ENCODE measurements at places on chromosomes 11 and 22.

DNA sequence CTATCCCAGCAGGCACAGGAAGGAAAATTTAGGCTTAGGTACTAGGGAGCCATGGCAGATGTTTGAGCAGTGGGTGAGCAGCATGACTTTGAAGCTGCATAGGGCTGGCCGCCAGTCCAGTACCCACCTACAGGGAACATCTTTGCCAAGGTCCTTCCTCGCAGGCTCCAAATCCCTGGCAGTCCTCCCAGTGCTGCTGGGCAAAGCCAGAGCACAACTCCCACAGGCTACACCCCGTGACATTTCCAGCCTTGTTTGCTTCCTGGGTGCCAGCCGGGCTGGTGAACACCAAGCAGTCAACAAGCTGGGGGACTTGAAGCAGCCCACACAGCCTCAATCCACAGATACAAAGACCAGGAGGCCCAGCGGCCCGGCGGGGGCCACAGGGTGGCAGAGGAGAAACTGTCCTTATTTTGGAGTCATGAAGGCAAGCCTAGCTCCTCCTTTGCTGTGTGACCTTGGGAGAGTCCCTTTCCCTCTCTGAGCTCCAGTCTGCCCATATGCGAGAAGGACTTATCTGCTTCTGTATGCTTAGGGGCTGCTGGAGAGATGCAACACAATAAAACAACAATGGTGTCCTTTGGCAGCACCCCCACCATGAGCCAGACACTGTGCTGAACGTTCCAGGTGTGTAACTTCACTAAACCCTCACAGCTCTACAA lies 28.0 kb downstream of the TPST2 start:
- H3K27ac ChIP-seq = no peak overlapping the region
- H3K4me1 ChIP-seq = peaks cover 6% of the 10 kb centered on the region
- H3K27me3 ChIP-seq = no peaks in the 10 kb centered on the region
- no peak for DNase-seq
- H3K36me3 ChIP-seq = peaks cover 6% of the 10 kb centered on the region
- H3K4me3 ChIP-seq = no peak overlapping the region

GRCh38 chr22:32204856-32205722 lies at the start of gene RFPL2:
TSS of gene RFPL2 (minus strand) at chr22:32205073. CDS start at chr22:32202451, 2,622 bp downstream.
- H3K4me3 ChIP-seq = peak within 1 kb of the TSS; percentile 22
- DNase-seq = peak; percentile 93
- no peaks in the 10 kb centered on the region for H3K27me3 ChIP-seq
- peaks cover 6% of the 10 kb centered on the region for H3K4me1 ChIP-seq

DNA sequence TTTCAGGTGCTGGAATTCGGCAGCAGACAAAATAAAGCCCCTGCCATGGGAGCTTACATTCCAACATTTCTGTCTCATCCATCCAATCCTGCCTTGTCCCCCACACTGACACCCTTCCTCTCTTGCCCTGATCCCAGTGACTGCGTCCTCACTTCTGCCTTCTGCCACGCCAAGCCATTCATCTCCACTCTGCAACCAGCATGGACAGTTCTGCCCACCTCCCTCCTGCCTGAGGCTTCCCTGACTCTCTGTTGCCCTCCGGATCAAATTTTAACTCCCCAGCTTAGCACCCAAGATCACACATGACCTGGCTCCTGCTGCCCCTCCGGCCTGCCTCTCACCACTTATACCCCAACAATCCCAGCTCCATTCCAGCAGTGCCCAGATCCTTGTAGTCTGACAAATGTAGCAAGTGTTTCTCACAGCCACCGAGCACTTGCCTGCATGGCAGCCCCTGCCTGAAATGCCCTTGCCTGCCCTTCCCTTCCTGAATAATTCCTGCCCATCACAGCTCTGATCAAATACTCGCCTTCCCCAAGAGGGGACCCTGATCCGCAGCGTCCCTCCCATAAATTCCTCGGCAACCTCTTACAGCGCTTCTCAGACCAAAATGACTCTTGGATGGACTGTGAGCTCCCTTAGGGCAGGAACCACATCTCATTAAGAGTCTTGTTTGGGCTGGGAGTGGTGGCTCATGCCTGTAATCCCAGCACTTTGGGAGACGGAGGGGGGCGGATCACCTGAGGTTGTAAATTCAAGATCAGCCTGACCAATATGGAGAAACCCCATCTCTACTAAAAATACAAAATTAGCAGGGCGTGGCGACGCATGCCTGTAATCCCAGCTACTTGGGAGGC lies 2.3 kb downstream of the ACTN3 start:
- no peaks in the 10 kb centered on the region for H3K27me3 ChIP-seq
- H3K36me3 ChIP-seq = no peaks in the 10 kb centered on the region

- peaks cover 2% of the 10 kb centered on the region for H3K4me1 ChIP-seq
- H3K27ac ChIP-seq = no peak overlapping the region
- no peaks in the 10 kb centered on the region for H3K36me3 ChIP-seq
- peak overlapping the region; percentile 84 for H3K4me3 ChIP-seq
- no peak for DNase-seq
Observed at GRCh38 chr11:111878385-111878848, 548 bp downstream of the FDXACB1 start.

GRCh38 chr11:8008212-8008611 lies 21.1 kb downstream of the EIF3F start:
- no peak overlapping the region for H3K4me3 ChIP-seq
- no peaks in the 10 kb centered on the region for H3K36me3 ChIP-seq
- DNase-seq = no peak

- no peaks in the 10 kb centered on the region for H3K27me3 ChIP-seq
- H3K27ac ChIP-seq = no peak overlapping the region
- no peak for DNase-seq
Observed at GRCh38 chr22:30885001-30885366, 83.6 kb downstream of the MORC2 start.

DNA sequence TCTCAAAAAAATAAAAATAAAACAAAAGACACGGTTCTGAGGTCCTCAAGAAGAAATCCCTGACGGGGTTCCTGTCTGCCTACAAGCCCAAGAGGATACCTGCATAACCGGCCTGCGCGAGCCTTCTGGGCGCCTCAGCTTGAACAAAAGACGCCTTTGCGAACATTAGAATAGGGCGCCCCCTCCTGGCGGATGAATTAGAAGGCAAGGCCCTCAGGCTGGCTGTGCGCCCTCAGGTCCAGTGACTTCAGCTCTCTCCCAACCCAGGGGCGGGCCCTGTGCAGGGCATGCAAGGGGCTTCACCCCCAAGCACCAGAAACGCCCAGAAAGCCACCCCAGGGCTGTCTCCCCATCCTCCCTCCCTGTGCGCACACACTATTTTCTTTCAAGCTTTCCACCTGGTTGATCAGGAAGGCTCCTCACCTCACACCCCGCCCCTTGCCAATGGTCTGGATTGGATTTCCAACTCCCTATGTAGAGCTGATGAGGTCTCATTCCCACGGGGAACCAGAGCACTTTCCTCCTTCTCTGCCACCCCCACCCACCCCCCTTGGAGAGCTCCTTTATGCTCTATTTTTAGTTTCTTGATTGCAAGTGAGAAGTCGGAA lies 273.3 kb downstream of the BUD13 start:
- no peaks in the 10 kb centered on the region for H3K27me3 ChIP-seq
- no peak overlapping the region for H3K27ac ChIP-seq
- H3K36me3 ChIP-seq = no peaks in the 10 kb centered on the region
- DNase-seq = peak; percentile 94

- DNase-seq = peak; percentile 78
- no peak overlapping the region for H3K4me3 ChIP-seq
- no peaks in the 10 kb centered on the region for H3K36me3 ChIP-seq
- no peaks in the 10 kb centered on the region for H3K4me1 ChIP-seq
- H3K27ac ChIP-seq = no peak overlapping the region
Observed at GRCh38 chr11:46134540-46134939, 13.3 kb upstream of the PHF21A start.

GRCh38 chr11:15144347-15144746 lies 29.6 kb downstream of the INSC start:
- no peak for DNase-seq
- no peak overlapping the region for H3K27ac ChIP-seq
- no peak overlapping the region for H3K4me3 ChIP-seq

DNA sequence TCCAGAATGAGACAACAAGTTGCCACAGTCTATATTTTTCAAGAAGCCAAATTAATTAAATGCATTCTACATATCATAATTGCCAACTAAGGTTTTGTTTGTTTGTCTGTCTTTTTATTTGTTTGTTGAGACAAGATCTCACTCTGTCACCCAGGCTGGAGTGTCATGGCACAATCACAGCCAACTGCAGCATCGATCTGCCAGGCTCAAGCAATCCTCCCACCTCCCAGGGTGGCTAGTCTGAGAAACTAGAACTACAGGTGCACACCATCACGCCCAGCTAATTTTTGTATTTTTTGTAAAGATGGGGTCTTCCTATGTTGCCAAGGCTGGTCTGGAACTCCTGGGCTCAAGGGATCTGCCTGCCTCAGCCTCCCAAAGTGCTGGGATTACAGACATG lies 140.0 kb downstream of the LRRC4C start:
- H3K4me3 ChIP-seq = no peak overlapping the region
- H3K27ac ChIP-seq = no peak overlapping the region
- no peaks in the 10 kb centered on the region for H3K4me1 ChIP-seq

GRCh38 chr22:35910003-35910769 lies 118.4 kb downstream of the RBFOX2 start:
- H3K27ac ChIP-seq = no peak overlapping the region
- no peaks in the 10 kb centered on the region for H3K36me3 ChIP-seq
- H3K4me1 ChIP-seq = peaks cover 19% of the 10 kb centered on the region
- H3K4me3 ChIP-seq = no peak overlapping the region
- DNase-seq = peak; percentile 58

- no peaks in the 10 kb centered on the region for H3K27me3 ChIP-seq
- no peaks in the 10 kb centered on the region for H3K36me3 ChIP-seq
- no peak overlapping the region for H3K4me3 ChIP-seq
- no peak overlapping the region for H3K27ac ChIP-seq
Observed at GRCh38 chr22:26779108-26779507, 121.7 kb downstream of the MIAT start.

DNA sequence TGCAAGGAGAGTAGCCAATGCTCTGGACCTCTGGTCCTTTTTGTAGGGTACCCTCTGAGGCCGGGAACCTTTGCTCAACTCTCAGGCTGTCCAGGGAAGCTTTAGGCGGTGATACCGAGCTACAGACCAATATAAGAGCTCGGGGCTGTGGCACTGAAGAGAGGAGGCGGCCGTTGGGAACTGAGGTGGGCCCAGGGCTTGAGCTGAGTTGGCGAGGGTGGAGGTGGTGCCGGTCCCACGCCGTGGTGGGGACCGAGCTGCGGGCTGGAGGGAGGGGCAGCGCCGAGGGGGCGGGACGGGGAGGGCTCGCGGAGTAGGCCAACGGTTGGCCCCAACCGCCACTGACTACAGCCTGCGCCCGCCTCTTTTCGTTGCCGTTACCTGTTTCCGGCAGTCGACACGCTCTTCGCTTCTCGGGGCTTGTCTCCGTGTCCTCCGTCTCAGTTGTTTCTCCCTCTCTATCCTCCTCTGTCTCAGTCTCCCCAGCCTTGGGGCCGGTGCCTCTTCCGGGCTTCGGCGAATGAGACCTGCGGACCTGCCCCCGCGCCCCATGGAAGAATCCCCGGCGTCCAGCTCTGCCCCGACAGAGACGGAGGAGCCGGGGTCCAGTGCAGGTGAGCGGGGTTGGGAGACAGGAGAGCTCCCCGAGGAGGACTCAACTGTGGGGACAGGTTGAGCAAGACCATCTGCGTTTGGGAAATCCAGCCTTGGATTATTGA lies at the start of gene NEU3:
Gene NEU3, plus strand, starts transcription at position 393 of the 719 bp plus-strand sequence. Its CDS starts 128 bp downstream, at position 521.
- H3K4me1 ChIP-seq = peaks cover 2% of the 10 kb centered on the region
- H3K36me3 ChIP-seq = no peaks in the 10 kb centered on the region
- peak within 1 kb of the TSS; percentile 81 for H3K4me3 ChIP-seq
- peak within 1 kb of the TSS; percentile 12 for H3K27ac ChIP-seq

GRCh38 chr11:21072558-21072957 lies 403.2 kb downstream of the NELL1 start:
- H3K36me3 ChIP-seq = no peaks in the 10 kb centered on the region
- no peaks in the 10 kb centered on the region for H3K27me3 ChIP-seq
- H3K4me3 ChIP-seq = no peak overlapping the region

- no peaks in the 10 kb centered on the region for H3K4me1 ChIP-seq
- no peak overlapping the region for H3K4me3 ChIP-seq
- DNase-seq = no peak
- no peaks in the 10 kb centered on the region for H3K36me3 ChIP-seq
- H3K27me3 ChIP-seq = no peaks in the 10 kb centered on the region
- no peak overlapping the region for H3K27ac ChIP-seq
Observed at GRCh38 chr22:27911330-27911729, 7.7 kb downstream of the PITPNB start.

GRCh38 chr11:1853376-1854131 lies 670 bp downstream of the LSP1 start:
- no peaks in the 10 kb centered on the region for H3K36me3 ChIP-seq
- no peak for DNase-seq
- H3K4me1 ChIP-seq = no peaks in the 10 kb centered on the region
- H3K27me3 ChIP-seq = no peaks in the 10 kb centered on the region

GRCh38 chr11:47510209-47510608 lies 42.7 kb downstream of the CELF1 start:
- H3K4me1 ChIP-seq = peaks cover 19% of the 10 kb centered on the region
- H3K27me3 ChIP-seq = no peaks in the 10 kb centered on the region
- H3K36me3 ChIP-seq = no peaks in the 10 kb centered on the region
- no peak for DNase-seq

- peaks cover 2% of the 10 kb centered on the region for H3K4me1 ChIP-seq
- no peak overlapping the region for H3K27ac ChIP-seq
- no peaks in the 10 kb centered on the region for H3K27me3 ChIP-seq
- peak; percentile 64 for DNase-seq
- H3K4me3 ChIP-seq = no peak overlapping the region
- no peaks in the 10 kb centered on the region for H3K36me3 ChIP-seq
Observed at GRCh38 chr11:118699506-118700220, 20.2 kb upstream of the TREH start.

- H3K36me3 ChIP-seq = no peaks in the 10 kb centered on the region
Observed at GRCh38 chr11:111565114-111565720, 24.7 kb downstream of the LAYN start.

Data from mesendoderm (in vitro differentiated cells).